ENCODE measurements at places on chromosomes 5 and 9. TPM values are rescaled to one million over a fixed set of nuclear protein-coding genes. Genes with fewer than 3 reads are reported as not detected.
A peak's percentile ranks its signal among the peaks of the same experiment; 100 is the strongest.

- no peak for DNase-seq
These were observed 552.0 kb upstream of the CLINT1 start for GRCh38 chr5:158410976-158411375.

DNA sequence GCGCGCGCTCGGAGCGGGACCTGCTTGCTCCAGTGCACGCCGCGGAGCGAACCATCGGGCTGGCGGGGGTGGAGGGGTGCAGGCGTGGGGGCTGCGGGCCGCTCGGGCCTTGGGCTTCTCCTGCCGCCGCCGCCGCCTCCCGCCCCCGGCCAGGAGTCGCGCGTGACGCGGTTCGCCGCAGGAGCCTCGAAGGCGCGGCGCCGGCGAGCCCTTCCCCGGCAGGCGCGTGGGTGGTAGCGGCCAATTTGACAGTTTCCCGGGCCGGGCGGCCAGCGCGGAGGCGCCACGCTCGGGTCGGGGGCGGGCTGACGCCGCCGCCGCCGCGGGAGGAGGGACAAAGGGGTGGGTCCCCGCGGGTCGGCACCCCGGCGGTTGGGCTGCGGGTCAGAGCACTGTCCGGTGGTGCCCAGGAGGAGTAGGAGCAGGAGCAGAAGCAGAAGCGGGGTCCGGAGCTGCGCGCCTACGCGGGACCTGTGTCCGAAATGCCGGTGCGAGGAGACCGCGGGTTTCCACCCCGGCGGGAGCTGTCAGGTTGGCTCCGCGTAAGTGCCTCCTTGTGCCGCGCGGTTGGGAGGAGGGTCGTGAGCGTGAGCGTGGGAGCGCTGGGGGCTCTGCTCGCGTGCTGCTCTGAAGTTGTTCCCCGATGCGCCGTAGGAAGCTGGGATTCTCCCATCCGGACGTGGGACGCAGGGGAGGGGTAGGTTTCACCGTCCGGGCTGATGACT, at the start of gene TJP2:
TJP2 (plus strand) TSS at position 387 of the 725 bp plus-strand sequence; CDS start at position 483, 96 bp downstream.
- DNase-seq: peak; percentile 78

DNA sequence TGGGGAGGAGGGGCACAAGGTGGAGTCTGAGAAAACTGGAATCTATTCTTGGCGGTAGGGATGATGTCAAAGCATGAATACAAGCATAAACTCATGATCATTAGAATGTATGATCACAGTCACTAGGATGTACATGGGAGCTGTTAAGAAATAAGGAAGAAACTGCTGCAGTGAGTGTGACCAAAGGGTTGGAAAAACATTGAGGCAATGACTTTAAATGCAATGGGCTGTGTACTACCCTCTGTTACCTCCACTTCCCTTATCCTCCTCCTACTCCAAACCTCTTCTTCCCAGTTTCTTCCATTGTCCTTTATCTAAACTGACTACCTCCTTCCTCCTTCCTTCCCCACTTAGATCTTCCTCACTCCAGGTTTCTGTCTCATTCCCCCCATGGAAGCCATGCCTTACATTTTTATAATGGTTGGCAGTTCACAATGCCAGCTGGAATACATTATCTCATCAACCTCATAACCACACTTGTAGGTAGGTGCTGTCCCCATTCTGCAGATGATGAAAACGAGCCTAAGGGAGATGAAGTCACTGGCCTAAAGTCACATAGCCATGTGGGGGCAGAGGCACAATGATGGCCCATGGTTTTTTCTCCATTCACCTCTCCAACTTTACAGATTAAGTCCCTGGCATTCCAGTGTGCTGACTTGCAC, 21.9 kb upstream of the TNFSF15 start:
- no peak for DNase-seq

GRCh38 chr5:93191035-93191817, 389.8 kb downstream of the NR2F1-AS1 start:
- DNase-seq: peak; percentile 73

The DOCK2 gene
- polyA plus RNA-seq: 1.3 TPM

- DNase-seq: no peak
These were observed 49.5 kb upstream of the LRRC14B start for GRCh38 chr5:141761-142160.

DNA sequence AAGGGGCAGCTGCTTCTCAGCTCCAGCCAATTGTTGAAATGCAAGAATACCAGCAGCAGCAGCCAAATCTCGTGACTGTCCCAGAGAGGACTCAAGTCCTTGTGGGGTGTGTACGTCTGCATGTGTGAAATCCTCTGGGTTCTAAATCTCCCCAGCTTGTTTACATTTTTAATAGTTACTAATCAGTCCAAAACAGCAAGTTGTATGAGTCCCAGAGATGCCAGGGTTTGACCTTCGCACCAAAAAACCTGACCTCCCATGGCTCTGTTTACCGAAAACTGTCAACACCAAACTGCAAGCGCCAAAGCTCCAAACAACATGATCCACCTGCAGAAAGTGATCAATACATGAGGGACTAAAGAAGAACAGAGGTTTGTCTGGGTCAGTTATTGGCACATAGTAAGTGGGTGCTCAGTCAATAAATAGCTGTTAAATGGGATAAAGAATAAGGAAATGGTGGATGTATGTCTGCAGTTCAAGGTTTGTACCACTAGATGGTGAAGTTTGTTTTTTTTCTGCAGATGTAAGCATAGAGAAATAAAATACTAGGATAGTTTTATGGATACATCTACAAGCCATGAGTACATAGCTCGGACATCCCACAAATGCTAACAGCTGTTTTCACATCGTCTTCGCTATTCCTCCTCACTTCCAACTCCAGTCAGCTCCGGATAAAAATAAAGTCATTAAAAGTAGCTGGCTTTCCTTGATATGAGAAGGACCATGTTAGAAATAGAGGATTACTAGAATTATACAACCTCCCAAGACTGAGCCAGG, 85.3 kb upstream of the ADRB2 start:
- peak; percentile 86 for DNase-seq

DNA sequence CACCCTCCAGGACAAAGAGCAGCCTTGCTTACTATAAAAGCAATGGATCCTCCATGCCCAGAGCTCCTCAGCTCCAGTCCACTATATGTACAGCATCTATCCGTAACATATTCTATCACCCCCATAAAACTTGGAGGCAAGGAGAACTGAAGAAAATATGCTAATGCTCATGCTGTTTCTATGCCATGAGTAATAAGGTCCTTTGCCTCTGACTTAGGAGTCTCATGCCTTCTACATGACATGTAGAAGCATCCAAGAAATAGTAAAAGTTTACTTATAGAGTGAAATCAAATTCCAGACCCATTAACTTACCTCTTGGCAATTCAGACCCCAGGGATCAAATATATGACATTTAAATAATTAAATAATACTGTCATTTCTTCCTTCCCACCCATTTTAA, 33.7 kb downstream of the SSBP2 start:
- DNase-seq: peak; percentile 8

The ADAMTSL1 gene
- 48.4 TPM for polyA plus RNA-seq

DNA sequence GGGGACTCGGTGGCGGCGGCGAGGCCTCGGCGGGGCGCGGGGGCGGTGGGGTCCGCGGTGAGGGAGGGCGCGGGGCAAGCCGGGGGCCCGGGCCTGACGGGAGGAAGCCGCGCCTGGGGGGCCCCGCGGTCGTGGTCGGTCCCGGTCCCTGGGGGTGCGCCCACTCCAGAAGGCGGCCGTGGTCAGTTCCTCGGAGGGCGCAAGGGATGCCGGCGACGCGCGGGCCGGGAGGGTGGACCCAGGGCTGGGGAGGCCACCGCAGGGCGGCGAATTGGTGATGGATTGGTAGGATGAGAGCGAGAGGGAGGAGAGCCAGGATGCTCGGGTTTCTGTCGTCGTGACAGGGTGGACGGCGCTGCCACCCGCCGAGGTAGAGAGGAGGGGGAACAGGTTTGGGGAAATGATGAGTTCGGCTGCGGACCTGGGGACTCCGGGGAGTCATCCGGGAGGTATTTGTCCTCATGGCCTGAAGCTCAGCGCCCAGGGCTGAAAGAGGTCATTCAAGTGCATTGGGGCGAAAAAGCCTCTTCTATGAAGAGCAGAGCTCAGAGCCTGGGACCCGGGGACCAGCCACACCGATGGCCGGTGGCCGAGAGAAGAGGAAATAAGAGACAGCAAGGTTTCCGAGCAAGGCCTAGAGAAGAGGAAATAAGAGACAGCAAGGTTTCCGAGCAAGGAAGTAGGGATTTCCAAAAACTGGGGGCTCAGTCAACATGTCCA, 557 bp downstream of the GNG10 start:
- peak; percentile 38 for DNase-seq

DNA sequence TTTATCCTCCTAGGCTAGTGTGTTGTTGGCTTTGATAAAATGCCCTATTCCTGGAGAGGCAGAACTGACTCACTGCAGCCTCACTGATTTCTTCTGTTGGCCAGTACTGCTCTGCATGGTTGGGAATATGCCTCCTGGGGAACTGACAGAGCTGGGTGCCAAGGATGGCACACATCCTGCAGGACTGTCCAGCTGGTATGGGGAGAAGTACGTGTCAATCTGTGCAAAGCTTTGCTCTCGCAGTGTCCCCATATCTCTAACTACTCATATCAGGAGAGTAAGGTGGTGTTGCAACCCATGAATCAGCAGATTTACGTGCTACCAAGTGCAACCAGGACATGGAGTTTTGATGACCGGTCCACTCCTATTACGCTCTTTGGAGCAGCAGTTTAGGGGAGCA, 74.7 kb downstream of the TEK start:
- peak; percentile 45 for DNase-seq

The REEP2 gene
- polyA plus RNA-seq: 17.7 TPM

GRCh38 chr9:746661-747434, 94.6 kb upstream of the DMRT1 start:
- no peak for DNase-seq

The CCL28 gene
- polyA plus RNA-seq: 0.71 TPM

DNA sequence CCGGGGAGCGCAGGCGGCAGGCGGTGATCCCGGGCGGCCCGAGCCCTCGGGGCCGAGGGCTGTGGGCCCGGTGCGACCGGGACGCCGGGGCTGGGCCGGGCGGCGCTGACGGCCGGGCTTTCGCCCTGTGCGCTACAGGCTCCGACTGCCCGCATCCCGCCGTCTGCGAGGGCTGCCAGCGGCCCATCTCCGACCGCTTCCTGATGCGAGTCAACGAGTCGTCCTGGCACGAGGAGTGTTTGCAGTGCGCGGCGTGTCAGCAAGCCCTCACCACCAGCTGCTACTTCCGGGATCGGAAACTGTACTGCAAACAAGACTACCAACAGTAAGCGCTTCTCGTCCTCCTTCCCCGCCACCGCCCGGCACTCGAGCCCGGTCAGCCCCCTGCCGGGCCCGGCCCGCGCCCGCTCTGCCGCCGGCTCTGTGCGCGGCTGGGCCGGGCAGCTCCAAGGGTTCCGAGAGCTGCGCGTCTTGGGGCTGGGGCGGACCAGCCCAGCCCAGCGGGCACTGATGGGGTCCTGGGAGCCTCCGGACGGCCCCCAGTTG, 1.6 kb downstream of the LMX1B start:
- DNase-seq: peak; percentile 29

DNA sequence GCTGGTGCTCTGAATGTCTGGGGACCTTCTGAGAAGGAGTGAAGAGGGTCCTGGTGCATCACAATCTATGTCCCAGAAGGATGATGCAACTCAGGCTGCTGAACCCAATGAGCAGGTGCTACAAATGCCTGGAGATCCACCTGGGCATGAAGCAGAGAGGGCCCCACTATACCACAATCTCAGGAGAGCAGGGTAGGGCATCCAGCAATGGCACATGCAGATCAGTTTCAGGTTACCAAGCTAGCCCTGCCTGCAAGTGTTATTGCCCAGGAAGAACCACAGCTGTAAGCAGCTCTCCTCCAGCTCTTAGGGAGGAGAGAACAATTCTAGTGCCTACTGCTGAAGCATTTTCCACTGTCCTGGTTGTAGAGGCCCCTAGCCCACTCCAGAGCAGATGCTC, 389.2 kb upstream of the TNC start:
- DNase-seq: no peak

GRCh38 chr9:103139891-103140290, 144.8 kb downstream of the CYLC2 start:
- no peak for DNase-seq

The CDC25C gene
- 2.4 TPM for polyA plus RNA-seq

DNA sequence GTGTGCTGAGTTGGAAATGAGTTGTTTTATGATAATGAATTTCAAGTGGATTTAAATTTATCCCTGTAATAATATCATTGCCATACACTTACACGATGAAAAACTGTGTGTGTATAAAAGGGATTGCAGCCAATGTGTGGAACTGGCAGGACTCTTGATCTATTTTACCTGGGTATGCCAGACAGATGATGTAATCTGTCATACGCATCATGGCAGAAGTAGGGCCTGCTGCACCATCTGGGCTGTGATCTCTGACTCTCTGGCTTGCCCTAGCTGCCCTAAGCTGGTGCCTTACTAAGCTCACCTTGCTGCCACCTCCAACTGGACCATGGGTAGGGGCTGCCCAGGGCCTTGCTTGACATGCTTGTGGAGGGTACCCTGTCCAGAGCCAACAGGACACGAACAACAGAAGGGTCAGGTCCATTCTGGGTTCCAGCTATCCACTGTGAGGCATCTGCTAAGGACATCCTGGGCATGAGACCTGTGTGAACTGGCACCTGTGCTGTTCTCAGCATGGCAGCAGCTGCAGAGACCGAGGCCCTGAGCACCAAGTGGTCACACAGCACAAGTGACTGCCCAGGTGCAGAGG, 184.2 kb downstream of the FSTL4 start:
- DNase-seq: no peak

- no peak for DNase-seq
These were observed 46.9 kb downstream of the FNIP1 start for GRCh38 chr5:131749723-131750470.

DNA sequence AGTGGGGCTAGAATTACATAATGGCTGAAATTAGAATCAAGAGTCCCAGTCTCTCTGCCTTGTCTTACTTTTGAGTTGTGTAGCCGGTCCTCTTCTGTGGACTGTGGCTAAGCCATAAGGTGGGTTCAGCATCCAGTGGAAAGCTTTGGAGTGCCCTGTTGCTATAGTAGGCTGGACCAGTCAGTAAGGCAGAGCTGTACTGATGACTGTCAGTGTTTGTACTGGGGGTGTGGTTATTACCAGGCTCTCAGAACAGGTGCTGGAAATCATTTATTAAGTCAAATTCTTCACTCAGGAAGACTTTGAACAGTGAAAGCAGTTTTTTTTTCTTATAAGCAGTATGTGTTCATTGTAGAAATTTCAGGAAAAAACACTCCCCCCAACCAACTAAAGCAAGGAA, 129.4 kb downstream of the ZSWIM6 start:
- DNase-seq: no peak

GRCh38 chr9:1050125-1050895, at the start of gene DMRT2:
TSS of gene DMRT2 (plus strand) at chr9:1050357. CDS start at chr9:1051614, 1,257 bp downstream.
- DNase-seq: peak; percentile 65

The TRMT10B gene
- polyA plus RNA-seq: 6.6 TPM

DNA sequence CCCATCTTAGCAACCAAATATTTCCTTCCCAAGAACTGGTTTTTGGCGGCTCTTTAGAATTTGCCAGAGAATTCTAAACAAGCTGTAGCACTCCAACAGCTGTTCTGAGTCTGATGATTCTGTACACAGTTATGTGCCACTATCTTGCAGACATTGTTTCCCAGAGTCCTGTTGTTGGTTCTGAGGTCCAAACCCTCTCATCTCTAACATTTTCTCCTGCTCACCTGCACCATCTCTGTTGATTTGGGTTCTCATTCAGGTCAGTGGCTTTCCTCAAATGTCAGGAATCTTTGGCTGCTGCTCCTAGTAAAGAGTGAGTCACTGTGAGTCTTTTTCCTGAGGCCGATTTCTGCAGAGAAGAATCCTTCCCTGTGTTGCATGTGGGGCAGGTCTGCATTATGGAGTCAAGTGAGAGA, 50.0 kb downstream of the CAMSAP1 start:
- peak; percentile 55 for DNase-seq

All from fibroblast of lung (primary cell).